NCI-H1105 (cell line): ENCODE measurements at places on chromosomes 11 and 22.
A peak's percentile ranks its signal among the peaks of the same experiment; 100 is the strongest.

DNA sequence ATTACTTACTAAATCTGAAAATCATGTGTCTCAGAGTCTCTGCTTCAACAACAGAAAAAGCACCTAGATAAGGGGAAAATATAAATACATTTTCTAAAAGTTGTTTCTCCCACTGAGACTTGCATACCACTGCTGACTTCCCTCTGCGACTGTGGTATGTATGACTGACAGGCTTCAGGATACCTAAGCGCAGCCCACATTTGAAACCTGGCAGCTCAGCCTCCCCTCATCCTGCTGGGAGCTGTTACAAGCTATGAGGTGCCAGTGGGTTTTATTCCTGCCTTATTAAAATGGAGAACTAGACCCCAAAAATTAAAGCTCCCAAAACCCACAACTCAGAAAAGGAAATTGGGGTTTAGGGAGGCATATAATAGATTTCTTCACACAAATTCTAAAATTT lies 133.6 kb downstream of the RAB38 start:
- no peak for DNase-seq

DNA sequence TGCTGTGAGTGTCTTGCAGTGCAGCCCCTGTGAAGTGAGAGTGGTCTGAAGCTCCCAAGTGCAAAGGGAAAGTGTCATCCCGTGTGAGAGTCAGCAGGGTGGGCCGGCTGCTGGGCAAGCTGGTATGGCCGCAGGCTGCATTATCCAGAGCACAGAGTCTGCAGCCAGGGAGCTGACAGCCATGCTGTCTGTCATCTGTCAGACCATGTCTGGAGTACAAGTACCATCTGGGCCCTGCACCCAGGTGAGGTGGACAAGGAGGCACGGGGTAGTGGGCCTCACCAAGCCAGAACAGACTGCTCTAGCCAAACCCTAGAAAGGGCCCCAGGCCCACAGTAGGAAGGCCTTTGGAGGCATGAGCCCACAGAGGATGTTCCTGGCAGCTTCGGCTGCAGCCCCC lies 20.2 kb downstream of the LMO1 start:
- no peak for DNase-seq

GRCh38 chr11:75734491-75735180 lies 17.0 kb downstream of the MOGAT2 start:
- DNase-seq = no peak

DNA sequence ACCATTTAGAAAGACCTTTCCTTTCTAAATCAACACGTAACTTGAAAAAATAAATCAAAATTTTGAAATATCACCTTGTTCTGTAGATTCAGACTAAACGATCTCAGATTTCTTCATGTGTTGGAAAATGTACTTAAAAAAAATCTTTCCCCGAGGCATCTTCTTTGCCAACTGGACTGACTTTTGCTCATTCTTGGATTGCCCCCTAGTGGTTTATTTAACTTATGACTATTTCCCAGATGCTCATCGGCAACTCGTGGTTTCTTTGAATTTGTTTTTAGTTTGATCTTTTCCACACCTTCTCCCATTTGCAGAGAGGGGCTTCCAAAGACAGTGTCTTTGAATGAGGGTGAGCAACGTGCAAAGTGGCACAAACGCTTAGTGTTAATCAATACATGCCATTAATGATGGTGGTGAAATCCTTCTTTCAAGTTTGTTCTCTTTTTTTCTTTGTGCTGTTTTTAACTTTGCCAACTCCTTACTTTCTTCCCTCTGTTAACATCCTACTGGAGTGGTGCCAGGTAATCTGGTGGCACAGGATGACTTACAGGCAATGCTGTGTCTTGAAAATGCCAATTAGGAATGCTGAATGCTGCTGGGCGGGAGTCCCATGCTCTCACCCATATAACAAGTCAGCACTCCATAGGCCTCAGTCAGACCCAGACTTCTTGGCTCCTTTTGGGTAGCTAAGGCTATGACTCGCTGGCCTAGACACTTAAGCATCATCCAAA lies 18.3 kb downstream of the PRSS23 start:
- DNase-seq = peak; percentile 54

GRCh38 chr11:103851166-103851651 lies 185.2 kb upstream of the DDI1 start:
- no peak for DNase-seq
